ENCODE measurements at places on chromosomes 16 and 17.

DNA sequence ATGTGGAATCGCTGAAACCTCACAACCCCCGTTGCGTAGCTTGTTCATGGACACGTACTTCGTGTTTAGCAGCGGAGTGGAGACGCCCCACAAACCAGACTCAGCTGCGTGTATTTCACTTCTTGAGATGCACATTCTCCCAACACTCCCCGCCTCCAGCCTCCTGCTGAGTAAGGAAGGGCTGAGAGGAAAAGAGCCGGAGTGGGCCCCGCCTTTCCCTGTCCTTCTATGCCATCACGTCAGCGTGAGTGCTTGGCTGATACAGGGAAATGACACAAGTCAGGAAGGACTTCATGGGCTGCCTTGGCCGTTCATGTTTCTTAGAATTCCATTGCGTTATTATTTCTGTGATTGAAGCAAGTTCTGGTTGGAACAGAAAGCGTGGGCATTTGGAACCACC is 68.6 kb upstream of the CBX4 start:
- DNase-seq = no peak

GRCh38 chr17:62781356-62781755 is 26.8 kb downstream of the MARCHF10 start:
- no peak for DNase-seq

GRCh38 chr17:81210868-81211267 is 11.9 kb downstream of the CEP131 start:
- DNase-seq = no peak

DNA sequence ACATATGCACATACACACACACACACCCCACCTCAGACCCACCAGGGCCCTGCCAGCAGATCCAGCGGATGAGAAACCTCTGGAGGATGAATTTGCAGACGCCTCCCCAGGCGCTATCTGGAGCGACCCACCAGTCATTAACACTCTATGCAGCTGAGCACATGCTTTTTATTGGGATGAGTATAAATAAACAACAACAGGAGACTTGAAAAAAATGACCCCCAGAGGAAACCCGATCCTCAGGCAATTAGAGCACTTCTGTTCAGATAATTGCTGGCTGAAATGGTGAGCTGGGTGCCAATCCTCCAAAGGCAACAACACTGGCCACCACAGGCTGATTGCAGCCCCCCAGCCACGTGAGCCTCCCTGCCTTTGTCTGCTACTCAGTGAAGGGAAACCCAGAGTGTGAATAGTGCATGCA is 32.9 kb downstream of the DYNLRB2 start:
- DNase-seq = no peak

DNA sequence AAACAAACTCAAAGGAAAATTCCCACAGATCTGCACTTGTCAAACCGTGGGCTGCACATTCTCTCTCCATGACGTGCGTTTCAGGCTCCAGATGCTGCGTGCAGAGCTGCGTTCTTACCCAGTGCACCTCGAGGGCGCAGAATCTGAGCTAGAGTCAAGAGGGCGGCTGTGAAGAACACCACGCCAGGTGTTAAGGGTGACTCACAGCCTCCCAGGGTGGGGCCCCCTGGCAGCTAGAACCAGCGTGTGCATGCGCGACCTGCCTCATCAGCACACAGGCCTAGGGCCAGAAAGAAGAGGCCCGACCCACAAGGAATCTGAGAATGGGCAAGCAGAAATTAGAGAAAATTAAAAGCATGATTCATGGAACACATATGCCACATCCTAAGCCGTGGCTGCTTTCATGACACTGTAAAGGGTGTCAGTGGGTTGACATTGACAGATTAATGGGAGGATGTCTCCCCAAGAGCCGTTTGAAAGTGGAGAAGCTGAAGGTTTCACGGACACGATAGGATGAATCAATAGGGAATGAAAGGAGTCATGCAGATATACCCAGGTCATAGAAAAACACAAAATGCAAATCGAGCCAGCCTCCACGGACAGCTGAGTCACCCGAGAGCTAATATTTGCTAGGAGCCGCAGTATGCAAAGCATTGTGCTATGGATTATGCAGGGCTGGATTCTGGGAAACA is 29.0 kb downstream of the MARCHF10 start:
- DNase-seq = no peak

- DNase-seq = no peak
Measured at GRCh38 chr17:39026980-39027451, 59.8 kb upstream of the FBXO47 start.

- no peak for DNase-seq
Measured at GRCh38 chr16:4402439-4403132, 13.8 kb downstream of the CORO7 start.

GRCh38 chr16:87724490-87725291 is 41.1 kb downstream of the KLHDC4 start:
- no peak for DNase-seq

DNA sequence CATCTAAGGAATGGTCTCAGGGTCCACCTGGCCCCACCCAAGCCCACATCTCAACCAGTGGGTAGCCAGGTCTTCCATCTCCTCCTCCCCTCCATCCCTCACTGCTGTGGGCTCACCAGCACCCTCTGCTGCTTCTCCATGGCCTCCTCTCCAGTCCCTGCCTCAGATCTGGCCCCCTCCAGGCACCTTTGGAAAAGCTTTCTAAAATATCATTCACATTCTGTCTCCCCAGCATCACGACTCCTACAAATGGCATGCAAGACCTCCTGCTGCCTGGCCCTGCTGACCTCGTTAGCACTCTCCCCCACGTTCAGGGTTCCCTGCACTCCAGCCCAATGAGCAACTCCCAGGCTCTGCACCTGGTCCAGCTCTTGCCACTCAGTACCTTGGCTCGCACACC is 13.7 kb downstream of the GLP2R start:
- DNase-seq = no peak

DNA sequence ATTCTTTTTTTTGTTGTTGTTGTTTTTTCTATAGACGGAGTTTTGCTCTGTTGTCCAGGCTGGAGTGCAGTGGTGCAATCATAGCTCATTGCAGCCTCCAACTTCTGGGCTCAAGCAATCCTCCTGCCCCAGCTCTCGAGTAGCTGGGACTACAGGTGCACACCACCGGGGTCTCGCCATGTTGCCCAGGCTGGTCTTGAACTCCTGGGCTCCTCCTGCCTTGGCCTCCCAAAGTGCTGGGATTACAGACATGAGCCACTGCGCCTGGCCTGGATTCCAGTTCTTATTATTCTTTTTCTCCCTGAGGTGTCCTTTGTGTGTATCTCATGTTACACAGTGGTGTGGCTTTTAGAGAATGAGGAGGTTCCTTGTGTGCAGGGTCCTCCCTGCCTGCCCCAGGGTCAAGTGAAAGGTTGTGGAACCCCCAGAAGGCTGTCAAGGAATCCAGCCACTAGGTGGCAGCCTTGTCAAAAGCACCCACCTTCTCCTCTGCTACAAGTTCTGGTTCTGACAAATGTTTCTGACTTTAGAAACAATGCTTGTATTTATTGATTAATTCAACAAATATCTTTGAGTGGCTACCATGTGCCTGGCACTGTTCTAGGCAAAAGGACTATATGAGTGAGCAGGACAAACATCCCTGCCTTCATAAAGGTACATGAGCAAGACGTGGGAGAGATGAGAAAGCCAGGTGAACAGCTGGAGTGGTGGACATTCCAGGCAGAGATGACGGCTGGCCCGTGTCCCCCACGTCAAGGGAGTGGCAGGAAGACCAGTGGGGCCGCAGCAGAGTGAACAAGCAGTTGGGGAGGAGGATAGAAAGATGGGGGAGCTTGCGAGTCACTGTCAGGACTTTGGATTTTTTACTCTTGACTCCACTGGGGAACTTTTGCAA is 112.4 kb downstream of the SPECC1 start:
- peak; percentile 57 for DNase-seq

DNA sequence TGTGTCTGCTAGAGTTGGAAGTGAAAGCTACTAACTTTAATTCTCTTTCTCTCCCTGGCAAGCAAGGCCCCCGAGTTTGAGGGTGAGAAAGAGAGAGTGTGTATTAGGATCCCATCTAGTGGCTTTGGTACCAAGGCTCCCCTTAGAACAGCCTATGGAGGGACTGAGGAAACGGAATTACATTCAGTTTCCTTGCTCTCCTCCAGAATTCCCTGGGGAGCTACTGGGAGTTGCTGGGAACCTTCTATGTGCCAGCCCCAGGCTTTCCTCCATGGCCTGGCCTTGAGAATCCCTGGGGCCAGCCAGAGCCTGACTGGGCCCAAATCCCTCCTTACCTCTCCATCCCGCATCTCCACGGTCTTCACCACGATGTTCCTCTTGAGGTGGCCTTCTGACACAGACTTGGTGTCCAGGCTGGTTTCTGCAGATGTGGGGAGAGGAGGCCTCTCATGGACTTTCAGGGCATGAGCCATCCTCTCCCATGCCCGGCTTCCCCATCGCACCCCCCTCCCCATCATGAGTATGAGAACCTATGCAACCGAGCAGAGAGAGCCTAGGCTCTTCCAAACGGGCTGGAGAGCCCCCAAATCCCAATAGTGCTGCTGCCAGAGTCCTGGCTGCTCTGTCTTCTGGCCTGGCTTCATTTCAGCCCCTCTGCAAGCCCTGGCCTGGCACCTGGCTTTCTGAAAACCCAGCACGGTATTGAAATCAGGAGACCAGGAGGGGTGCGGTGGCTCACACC is 7.4 kb downstream of the GFAP start:
- DNase-seq = no peak

- no peak for DNase-seq
Measured at GRCh38 chr17:63647936-63648335, 25.7 kb downstream of the MAP3K3 start.

GRCh38 chr17:73307130-73307529 is 4.7 kb downstream of the CDC42EP4 start:
- DNase-seq = no peak

DNA sequence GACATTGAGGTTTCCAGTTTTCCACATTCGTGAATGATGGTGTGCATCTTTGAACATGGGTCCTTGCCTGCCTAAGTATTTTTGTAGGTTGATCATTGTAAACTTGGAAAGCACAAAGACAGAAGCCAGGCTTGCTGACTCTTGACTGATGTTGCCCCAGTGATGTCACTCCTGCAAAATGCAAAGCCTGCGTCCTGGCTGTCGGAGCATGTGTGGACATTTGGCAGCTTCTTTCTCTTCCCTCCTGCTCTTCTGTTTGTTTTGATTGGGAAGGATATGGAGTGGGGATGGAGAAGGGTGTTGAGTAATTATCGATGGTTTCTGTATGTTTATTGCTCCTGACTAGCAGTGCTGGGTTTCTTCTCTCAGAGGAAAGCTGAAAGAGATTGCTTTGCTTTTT is 3.2 kb downstream of the NDE1 start:
- DNase-seq = no peak

DNA sequence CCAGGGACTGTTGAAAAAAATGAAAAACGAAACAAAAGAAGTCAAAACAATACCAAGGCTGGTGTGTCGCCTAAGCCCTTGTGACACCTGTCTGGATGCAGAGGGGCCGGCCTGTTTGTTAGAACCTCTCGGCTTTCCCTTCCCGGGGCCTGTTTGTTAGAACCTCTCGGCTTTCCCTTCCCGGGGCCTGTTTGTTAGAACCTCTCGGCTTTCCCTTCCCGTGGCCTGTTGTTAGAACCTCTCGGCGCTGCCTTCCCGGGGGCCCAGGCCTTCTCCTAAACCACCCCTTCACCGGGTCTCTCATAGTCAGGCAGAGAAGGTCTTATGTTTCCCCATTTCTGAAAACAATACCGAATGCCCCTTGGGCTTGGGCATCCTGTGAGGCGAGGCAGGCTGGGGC is 180.0 kb downstream of the BANP start:
- no peak for DNase-seq

- DNase-seq = no peak
Measured at GRCh38 chr17:16930571-16931317, 41.2 kb downstream of the TNFRSF13B start.

GRCh38 chr17:40303708-40304551 is 5.0 kb upstream of the RARA start:
- DNase-seq = no peak

GRCh38 chr17:10879190-10879836 is 41.4 kb upstream of the PIRT start:
- DNase-seq = no peak

GRCh38 chr17:16887523-16888095 is 84.3 kb downstream of the TNFRSF13B start:
- no peak for DNase-seq

GRCh38 chr16:28326881-28327610 is 34.7 kb downstream of the SBK1 start:
- DNase-seq = no peak

DNA sequence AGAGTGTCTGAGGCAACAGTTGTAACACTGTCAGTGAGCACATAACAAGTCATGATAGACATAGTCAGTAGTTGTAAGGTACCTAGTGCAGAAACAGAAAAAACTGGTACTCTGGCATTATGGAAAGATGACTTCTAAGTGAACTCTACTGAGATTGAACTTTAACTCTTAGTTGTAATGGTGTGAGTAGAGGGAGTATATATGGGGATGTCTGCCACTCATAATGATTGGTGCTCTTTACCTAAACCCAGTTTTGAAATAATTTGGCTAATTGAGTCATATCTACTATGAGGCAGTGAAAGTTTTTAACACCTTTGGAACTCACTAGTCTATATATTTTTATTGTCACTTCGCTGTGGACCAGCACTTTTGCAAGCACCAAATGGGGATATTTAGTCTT is 6.6 kb downstream of the NLK start:
- DNase-seq = no peak

All from HS-27A (cell line).